ENCODE measurements at places on chromosomes 13 and 19.

GRCh38 chr13:71087006-71087405 lies 780.0 kb downstream of the DACH1 start:
- DNase-seq: no peak

DNA sequence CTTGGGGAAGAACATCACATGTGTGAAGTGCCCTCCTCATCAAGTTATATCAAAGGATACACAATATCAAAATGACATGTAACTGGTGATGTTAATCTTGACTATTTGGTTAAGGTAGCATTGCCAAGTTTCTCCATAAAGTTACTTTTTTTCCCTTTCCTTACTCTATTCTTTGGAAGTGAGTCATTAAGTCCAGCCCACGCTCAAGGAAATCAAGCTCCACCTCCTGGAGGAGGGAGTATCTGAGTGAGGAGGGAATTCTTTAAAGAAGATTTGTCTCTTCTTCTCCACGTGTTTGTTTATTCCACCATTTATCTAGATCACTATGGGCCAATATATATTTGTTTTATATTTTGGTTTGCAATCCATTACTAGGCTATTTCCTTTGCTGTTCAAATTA lies 33.6 kb upstream of the FNDC3A start:
- DNase-seq: no peak

DNA sequence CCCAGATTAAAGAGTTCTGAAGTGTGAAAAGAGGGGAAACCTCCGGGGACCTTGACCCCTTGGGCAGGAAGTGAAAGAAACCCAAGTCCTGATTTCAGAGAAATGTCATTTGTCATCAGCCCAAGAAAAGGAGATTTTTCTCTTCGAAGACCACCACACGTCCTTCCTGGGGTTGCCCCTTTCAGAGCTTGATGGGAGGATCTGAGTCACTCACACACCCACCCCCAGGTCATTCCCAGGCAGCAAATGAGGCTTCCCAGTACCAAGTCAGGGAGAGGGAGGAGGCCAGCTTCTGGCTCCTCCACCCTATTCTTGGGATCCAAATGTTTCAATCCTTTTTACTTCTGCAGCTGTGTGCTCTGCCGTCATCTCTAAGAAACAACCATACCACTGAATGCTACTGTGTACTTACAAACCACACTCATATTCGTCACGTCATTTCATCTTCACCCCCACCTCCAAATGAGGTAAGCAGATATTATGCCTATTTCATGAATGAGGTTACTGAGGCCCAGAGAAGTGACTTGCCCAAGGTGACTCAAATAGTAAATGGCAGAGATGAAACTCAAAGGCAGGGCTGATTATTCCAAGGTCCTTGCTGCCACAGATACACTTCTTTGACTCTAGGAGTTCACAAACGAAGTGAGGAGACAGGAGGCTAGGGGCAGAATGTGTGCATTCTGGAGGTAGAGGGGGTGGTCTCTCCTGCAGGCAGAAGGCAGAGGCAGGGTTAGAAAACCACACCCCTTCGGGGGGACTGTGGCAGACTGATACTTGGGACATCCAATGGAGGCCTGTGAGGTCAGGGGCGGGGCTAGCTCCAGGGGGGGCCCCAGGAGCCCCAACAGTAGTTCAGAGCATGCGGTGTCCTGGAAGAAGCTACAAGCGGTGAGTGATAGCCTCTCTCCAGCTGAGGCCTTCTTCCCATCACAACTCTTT lies 5.0 kb upstream of the KMT2B start:
- no peak for DNase-seq

DNA sequence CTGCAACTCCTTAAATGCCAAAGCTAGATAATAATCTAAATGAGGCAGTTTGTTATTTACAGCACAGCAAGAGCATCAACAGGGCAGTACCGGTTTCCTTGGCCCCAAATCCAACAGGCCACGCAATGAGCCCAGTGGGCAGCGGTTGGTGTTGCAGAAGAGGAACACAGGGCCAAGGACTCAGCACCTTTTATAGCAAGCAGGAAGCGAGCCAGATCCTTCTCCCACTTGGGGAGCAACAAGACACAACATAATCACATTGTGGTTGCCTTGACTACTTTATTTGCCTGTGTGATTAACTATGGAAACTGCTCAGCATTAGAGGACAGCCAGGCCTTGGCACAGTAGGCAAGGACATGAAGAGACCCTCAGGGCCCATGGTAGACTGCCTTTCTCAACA lies 67.1 kb upstream of the HTR2A start:
- no peak for DNase-seq

DNA sequence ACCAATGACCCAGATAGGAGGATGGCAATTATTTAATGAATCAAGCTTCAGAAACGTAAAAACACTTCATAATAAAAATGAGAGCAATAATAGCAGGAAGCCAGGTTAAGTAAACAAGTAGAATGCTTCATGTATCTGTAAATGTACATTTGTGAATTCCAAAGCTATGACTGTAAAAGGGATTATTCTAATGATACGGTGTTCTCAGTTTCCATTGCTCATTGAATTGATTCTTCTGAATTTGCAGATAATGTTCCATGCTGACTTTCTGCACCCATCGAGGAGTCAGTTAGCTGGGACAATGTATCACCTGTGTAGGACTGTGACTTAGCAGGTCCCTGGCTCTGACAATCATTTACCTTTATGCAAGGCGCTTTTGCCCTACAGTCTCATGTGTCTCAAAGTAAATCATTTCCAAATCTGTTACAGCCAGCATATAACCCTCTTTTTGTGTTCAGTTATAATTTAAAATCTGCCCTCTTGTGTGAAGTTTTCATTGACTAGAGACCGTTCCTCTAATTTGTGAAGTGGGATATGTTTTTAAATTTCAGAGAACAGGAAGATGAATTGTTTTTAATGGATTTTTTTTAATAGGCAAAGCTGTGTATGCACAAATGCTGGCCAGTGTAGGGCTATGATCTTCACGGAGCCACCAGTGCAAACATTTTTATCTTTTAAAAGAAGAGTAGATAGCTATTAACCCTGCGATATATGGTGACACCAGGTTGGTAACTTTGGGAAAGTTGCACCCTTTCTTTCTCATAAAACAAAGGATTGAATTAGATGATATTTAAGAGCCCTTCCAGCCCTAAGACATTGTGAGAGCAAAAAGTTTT lies 267.1 kb downstream of the KLF5 start:
- DNase-seq: no peak

GRCh38 chr19:44684892-44685863 lies 13.8 kb upstream of the CEACAM16 start:
- DNase-seq: no peak

- no peak for DNase-seq
These were observed 539 bp downstream of the DAPK3 start for GRCh38 chr19:3970313-3970807.

DNA sequence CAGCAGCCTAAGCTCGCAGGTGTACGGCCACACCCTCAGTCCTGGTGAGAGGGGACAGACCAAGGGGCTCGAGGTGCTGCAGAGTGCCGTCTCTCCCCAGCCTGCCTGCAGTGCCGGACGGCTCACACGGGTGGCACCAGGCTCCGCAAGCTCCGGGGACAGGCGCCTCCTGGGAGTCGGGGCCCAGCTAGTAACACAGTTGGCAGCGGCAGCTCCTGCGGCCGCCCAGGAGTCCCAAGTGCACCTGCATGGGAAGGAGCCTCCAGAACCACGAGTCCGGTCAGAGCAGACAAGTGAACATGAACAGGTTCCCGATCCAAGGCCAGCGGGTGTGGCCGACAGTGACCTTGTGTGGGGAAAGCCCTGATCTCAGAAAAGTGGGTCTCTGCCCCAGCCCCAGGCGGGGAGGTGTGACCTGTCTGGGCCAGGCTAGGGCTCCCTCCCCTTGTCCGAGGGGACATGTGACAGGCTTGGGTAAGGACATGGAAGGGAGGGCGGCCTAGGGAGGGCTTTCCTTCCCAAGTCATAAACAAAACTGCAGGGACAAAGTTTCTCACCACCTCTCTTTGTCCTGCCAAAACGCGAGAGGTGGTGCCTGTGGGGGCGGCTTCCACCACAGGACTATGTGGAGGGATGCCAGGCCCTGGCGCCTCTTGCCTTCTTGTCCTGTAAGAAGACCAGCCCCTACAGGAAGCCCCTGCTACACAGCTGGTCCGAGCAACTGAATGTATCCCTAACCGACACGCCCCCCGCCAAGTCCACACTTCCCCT lies 46.5 kb downstream of the MLLT1 start:
- no peak for DNase-seq

DNA sequence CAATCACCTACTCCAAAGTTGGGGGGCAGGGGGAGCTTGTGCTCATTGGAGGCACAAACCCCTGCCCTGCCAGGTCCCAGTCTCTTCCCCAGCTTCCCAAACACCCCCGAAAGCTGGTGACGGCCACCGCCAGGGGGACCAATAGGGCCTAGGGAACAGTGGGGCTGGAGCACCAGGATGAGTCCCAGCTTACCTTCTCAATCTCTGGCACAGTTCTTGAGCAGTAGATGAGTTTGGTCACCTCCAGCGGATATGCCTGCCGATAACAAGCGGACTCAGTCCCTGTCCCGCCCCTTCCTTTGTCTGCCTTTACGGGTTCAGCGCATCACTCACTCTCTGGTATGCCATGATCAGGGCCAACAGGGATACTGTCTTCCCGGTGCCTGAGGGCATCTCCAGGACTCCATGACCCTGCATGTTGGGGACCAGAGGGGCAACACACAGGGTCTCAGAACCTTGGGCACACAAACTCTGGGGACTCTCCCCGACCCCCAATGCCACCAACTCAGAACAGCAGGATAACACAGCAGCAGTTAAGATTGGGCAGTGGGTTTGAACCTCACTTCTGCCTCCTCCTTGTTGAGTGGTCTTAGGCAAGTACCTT lies 1.5 kb downstream of the ERCC2 start:
- no peak for DNase-seq

DNA sequence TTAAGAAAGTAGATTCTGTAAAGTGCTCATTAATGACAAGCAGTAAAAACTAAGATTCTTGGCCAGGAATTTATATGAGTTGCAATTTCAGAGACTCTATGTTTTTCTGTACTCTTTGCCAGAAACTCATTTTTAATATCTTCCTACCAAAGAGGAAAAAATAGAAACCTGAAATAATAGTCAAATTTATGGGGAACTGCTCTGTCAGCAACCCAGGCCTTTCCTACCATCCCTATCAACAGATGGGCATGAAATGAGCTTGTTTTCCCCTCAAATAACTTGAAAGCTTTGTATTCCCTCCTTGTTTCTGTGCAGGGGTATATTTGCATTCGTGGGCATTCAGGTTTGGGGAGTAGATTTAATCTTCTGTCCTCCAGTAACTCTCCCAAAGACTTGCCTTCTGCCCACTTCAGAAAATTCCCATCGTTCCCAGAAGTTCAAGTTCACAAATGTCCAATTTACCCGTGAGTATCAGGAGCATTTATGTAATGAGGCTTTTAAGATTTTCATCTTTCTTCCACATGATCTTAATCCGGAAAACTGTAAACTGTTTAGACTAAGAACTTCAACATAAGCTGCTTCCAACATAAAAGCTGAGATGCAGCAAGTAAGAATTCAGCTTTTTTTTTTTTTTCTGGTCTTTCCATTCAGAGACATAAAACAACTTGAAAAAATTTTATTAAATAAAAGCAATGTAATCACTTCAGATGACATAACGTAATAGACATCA lies 363.1 kb downstream of the EFNB2 start:
- no peak for DNase-seq

GRCh38 chr19:4326837-4327251 lies 11.8 kb downstream of the STAP2 start:
- no peak for DNase-seq

- DNase-seq: no peak
These were observed 41.1 kb downstream of the B3GLCT start for GRCh38 chr13:31240921-31241320.

- no peak for DNase-seq
These were observed 527 bp upstream of the EMC10 start for GRCh38 chr19:50475736-50476223.

DNA sequence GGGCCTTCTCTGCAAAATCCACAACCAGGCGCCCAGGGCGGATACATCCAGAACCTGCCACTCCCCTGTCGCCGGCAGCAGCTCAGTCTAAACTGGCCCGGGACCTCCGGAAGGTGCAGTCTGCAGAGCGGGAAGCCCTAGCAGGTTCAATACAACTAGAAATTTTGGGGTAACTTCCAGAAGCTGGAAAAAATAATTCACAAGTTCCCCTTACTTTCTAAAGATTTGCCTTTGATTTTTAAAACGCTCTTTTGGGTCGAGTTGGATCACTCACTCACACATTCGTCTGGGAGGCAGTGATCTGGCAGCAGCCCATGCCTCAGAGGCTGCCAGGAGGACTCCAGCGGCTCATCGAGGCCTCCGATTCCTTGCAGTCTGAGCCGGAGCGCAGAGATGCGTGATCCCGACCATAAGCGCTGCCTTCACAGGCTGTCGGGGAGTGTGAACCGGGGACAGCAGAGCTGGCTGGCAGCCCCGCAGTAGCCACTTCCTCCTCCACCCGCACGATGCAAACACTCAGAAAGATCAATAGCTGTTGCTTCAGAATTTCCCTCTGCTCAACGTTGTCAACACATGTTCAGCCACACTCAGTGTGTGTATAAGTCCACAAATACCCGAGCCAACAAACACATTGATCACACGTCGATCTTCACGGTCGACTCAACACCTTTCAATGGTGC lies 35.6 kb upstream of the ZNF507 start:
- DNase-seq: no peak

Data from C1 segment of cervical spinal cord (tissue), 14 donors.